ENCODE measurements at places on chromosomes 7 and 10.

DNA sequence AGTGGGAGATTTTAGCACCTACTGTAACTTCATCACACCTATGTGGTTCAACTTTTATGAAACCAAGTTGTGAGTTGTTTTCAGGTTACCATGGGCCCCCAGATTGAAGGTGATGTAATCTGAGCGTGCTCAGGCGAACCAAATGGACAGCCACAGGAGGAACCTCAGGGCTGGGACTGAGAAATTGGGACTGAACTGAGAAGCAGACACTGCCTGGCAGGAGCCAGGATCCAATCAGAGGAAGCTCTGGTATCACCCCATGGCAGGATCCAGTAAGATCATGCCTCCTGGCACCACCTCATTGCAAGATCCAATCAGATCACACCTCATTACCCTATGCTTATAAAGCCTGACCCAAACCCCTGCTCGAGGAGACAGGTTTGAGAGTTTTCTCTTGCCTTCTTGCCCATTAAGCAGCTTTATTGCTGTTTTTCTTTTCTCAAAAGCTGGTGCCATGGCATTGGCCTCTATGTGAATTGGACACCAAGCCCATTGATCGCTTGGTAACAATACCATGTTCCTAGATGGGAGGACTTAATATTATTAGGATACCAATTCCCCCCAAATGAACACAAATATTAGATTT is 43.2 kb upstream of the GDF10 start:
- no peak for DNase-seq

- no peak for DNase-seq
Measured at GRCh38 chr10:112139176-112139575, 44.4 kb downstream of the GPAM start.

DNA sequence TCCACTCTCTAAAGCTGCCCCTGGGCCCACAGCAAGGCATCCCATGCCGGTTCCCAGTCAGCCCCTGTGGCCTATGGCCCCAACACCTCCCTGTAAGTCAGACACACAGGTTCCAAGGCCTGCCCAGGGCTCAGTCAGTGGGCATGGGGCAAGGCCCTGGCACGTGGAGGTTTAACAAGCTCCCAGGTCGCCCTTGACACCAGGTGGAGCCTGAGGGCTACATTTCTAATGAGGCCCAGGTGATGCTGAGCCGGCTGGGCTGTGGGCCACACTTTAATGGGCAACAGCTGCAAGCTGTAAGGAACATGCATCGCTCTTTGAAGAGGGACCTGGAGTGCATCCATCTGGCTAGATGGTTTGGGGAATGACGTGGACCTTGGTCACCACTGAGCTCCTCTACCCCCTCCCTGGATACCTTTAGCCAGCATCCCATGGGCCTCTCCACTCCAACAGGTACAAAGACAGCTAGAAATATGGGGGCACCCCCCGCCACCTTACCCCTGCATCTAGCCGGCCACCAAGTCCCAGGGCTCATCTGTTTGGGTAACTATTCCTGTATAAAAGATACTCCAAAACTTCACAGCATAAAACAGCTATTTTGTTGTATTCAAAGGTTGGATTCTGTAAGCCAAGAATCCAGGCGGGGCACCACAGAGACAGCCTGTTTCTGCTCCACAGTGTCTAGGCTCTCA is 122.5 kb downstream of the OAT start:
- DNase-seq: no peak

DNA sequence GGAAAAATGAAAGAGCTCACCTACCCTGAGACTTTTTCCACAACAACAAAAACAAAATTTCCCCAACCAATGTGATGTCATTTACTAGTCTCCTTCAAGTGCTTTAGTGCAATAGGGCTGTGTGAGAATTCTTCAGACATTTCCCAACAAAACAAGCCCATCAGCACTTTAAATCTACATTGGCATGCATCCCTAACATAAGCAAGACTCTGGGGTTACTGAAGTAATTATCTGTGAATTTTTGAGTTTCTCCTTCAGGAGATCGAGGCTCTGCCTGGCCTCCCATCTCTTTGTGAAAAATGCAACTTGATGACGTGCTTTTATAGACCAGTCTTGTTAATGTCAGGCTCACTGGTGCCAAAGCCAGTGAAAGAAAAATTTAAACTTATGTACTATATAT is 255.6 kb downstream of the GFRA1 start:
- DNase-seq: no peak

DNA sequence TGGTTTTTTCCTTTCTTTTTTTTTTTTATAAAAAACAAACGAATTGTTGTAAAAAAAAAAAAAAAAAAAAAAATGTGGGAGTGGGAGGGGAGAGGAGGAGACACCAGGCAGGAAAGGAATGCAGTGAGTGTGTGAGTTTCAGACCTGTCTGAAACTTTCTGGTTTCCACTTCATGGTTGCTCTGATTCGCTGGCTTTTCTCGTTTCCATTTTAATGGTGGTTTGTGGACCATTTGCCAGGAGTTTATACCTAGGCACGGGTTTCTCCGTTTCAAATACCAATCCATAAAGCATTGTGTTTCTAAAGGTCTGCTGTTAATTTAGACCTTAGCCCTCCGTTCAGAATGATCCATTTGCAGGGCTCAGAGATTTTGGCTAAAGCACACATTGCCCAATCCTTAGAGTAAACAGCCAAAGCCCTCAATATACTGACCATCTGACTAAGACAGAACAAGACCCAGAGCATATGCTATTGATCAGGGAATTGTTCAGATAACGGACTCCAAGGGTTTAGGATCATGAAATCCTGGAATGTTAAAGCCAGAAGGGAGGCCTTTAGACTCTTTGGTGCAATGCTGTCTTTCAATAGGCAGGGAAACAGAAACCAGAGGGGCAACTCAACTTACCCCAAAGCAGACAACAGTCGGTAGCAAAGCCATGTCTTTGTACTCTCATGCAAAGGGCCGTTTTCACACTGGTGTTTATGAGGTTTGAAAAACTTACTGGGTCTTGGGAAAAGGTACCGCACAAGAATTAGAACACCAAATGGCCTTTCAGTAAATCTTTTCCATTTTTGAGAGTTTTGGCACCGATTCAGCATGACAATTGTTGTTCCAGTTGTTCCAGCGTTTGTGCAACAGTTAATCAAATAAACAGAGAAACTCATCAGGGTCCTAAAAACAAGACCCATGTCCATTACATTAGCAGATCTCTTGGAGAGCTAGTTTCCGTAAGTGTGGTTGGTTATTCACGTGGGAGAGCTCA is 94.3 kb upstream of the AGBL3 start:
- no peak for DNase-seq

GRCh38 chr7:91636129-91636724 is 244.3 kb downstream of the MTERF1 start:
- DNase-seq: no peak

Measured in central memory CD4-positive, alpha-beta T cell (primary cell).